KBM-7 (cell line): ENCODE measurements at places on chromosomes 4 and X.
A peak's percentile ranks its signal among the peaks of the same experiment; 100 is the strongest.

DNA sequence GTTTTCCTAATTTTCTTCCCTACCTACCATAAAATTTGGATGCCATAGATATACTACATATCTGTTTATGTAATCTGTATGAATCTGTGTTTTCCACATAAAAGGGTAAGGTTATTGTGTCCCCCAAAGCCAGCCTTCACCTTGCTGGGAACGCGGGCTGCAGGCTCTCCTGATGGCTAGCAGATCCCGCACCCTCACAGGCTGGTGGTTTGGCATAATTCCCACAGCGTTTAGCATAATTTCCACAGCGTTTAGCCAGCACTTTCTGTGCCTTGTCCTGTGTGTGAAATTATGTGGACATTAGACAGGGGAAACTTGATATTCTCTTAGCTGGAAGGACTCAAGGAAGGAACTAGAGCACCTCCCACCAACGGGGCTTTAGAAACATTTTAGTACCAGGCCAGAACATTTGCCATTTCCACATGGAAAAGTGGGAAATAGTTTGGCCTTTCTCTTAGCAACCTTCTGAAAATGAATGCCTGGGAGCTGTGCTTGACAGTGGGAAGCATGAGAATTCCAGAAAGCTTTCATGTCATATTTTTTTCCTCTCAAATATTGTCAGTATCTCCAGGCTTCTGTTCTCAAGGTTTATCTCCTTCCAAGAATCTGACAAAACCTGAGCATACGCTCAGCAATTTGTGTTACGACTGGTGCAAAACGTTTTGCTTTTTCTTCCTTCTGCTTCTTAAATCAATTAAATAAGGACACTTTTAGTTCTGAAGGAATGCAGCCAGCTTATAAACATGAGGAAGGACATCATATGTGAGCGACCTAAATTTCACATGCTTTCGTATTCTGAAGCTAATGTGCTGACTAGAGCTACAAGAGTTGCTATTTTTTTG is 67.9 kb downstream of the STK32B start:
- no peak for DNase-seq

GRCh38 chr4:169922632-169923276 is 103.4 kb downstream of the MFAP3L start:
- no peak for DNase-seq

DNA sequence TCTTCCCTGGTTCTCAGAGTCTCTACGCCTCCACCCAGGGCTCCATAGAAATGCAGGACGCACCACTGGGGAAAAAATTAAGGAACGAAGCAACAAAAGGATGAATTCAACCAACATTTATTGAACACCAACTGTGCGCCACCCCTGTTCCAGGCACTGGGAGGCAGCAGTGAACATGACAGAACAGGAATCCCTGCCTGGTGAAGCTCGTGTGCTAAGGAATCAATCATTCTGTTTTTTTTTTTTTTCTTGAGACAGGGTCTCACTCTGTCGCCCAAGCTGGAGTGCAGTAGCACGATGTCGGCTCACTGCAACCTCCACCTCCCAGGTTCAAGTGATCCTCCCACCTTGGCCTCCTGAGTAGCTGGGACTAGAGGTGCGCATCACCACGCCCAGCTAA is 1.9 kb upstream of the FTSJ1 start:
- peak; percentile 66 for DNase-seq

- no peak for DNase-seq
Measured at GRCh38 chr4:76960014-76960413, 10.5 kb downstream of the SEPTIN11 start.
